ENCODE measurements at places on chromosomes 7 and 10. TPM values are rescaled to one million over a fixed set of nuclear protein-coding genes. Genes with fewer than 3 reads are reported as not detected.

- no peak overlapping the region for H3K4me3 ChIP-seq
- peaks cover 6% of the 10 kb centered on the region for H3K4me1 ChIP-seq
Measured at GRCh38 chr10:24382596-24382978, 173.6 kb downstream of the KIAA1217 start.

The GIMAP2 gene
- total RNA-seq, result 10.7 TPM

- no peaks in the 10 kb centered on the region for H3K27me3 ChIP-seq
- no peaks in the 10 kb centered on the region for H3K36me3 ChIP-seq
- H3K27ac ChIP-seq, result no peak overlapping the region
- H3K4me1 ChIP-seq, result no peaks in the 10 kb centered on the region
- no peak for DNase-seq
Measured at GRCh38 chr7:145696071-145696470, 420.5 kb upstream of the CNTNAP2 start.

The WNT2 gene
- 2.0 TPM for total RNA-seq

- no peak overlapping the region for H3K27ac ChIP-seq
- no peaks in the 10 kb centered on the region for H3K36me3 ChIP-seq
- no peaks in the 10 kb centered on the region for H3K4me1 ChIP-seq
- no peaks in the 10 kb centered on the region for H3K27me3 ChIP-seq
- H3K4me3 ChIP-seq, result no peak overlapping the region
Measured at GRCh38 chr7:3710122-3710521, 409.1 kb downstream of the SDK1 start.

DNA sequence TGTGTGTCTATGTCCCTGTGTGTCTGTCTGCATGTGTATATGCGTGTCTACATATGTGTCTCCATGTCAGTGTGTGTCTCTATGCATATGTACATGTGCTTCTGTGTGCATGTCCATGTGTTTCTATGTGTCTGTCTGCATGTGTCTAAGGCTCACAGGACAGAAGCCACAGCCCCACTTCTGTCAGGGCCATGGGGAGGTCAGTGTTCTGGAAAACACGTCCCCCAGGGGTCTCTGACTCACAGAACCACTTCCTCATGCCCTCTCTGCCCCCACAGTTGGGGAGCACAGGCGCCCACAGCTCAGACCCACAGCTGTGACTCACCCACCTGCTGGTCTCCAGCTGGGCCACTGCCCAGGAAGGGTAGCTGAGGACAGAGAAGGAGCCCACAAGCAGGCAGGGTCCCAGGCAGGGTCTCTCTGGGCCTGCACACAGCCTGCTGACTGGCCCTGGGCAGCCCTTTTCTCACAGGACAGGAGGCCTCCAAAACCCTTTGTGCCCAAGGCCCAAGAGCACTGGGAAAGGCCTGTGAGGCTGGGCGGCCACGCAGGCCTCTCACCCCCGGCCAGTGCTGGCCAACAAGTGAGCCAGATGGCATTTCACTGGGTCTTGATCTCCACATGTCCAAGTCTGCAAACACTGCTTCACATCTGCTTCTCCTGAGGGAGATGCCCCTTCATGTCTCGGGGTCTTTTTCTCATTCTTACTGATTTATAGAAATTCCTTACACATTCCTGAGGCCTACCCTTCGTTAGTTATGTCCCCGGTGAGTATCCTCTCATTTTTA lies 102.9 kb upstream of the FAM20C start:
- no peak overlapping the region for H3K4me3 ChIP-seq
- no peaks in the 10 kb centered on the region for H3K36me3 ChIP-seq
- DNase-seq, result no peak

GRCh38 chr10:95820363-95820762 lies 64.4 kb downstream of the ENTPD1 start:
- no peak overlapping the region for H3K4me3 ChIP-seq
- H3K27ac ChIP-seq, result no peak overlapping the region
- H3K27me3 ChIP-seq, result no peaks in the 10 kb centered on the region
- H3K4me1 ChIP-seq, result no peaks in the 10 kb centered on the region

The PROSER2 gene
- 9.5 TPM for total RNA-seq

- DNase-seq, result no peak
- H3K4me1 ChIP-seq, result no peaks in the 10 kb centered on the region
- no peak overlapping the region for H3K27ac ChIP-seq
- H3K36me3 ChIP-seq, result no peaks in the 10 kb centered on the region
Measured at GRCh38 chr7:8084836-8085235, 116.2 kb downstream of the GLCCI1 start.

Data from breast epithelium (tissue), 4 donors.